ENCODE measurements at places on chromosomes 1 and 21.
A peak's percentile ranks its signal among the peaks of the same experiment; 100 is the strongest.

DNA sequence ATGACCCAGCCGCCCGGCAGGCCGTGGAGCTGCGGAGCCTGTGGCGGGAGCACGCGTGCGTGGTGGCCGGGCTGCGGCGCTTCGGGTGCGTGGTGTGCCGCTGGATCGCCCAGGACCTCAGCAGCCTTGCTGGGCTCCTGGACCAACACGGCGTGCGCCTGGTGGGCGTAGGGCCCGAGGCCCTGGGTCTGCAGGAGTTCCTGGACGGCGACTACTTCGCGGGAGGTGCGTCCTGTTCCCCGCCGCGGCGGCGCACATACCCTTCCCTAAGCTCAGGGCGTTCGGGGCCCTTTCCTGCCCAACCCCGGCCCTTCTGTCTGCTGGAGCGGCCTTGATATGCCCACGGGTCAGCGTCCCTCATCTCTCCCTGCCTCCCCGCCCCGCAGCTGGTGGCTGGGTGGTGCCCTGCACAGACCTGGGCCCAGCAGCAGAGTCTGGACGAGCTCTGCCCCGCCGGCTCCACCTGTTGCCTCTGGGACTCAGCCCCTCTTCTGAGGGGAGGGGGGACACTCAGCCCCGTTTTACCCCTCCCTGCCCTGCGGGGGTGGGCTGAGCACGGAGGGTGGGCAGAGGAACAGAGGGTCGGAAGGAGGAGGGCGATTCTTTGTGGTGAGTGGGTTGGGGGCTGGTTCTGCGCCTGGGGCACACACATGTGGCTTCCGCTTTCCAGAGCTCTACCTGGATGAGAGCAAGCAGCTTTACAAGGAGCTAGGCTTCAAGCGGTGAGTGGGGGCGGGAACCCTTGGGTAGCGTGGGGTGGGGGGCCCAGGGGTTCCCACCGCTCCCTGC is 688 bp downstream of the PRXL2B start:
- no peak for DNase-seq

- DNase-seq = no peak
These were observed 81.2 kb upstream of the KCND3 start for GRCh38 chr1:112070677-112071076.

DNA sequence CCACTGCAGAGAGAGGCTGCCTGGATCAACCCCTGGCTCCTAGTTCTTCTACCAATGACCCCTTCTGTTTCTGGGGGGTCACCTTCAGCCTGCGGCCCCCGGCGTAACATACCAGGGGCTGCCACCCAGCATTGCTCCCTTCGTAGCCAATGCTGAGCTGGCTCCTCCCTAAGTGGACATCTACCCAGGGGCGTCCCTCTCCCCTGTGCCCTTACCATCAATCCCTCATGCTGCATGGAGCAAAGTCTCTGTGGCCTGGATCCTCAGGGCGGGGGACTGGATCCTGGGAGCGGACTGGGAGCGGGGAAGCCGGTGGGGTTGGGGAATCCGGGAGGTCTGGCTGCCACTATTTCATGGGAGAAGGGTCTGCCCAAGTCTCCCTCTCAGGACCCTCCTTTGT is 28.6 kb downstream of the TRIM67 start:
- no peak for DNase-seq

DNA sequence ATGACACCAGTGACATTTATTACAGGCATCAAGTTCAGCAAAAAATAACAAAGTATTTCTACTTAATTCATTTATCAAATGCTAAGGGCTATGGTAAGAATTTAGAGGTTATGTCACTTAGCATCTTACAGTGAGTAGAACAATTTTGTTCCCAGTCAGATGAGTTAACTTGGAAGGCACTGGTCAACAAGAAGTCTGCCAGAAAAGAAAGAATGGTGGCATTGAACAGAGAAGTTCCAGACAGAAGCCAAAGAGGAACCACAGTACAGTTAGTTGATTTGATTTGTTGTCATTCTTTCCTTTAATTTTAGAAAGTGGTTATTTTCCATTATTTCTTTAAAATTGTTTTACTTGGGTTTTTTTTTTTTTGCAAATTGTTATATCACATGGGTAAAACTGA is 232.2 kb upstream of the PKN2 start:
- no peak for DNase-seq

DNA sequence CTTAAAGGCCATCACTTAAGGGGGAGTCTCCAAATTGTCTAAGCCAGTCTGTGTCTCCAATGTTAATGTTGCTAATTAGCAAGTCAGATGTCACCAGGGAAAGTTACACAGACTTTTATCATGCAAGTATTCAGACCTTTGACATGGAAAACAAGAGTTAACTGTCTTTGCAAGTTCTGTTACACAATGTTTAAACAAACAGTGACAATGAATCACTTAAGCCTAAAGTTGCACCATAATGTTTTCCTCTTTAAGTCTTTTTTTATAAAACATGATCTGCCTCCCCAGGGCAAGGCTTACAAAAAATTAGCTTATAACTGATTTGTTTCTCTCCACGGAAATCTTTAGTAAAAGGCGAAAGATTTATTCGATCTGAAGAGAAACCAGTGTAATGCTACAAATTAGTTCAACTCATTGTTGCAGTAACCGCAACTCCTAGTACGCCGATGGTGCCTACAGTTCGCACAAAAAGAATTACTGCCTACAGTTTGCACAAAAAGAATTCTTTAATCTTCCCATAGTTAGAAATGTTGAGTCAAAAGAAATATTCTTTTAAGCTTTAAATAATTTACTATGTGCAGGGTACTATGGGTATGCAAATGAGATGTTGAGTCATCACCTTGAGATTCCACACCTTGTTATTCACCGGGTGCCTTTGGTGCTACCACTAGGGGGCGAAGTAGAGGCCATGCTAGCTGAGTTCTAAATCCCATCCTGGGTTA is 45.3 kb downstream of the HHAT start:
- peak; percentile 94 for DNase-seq

- no peak for DNase-seq
These were observed 120.7 kb downstream of the NGF start for GRCh38 chr1:115217150-115218033.

DNA sequence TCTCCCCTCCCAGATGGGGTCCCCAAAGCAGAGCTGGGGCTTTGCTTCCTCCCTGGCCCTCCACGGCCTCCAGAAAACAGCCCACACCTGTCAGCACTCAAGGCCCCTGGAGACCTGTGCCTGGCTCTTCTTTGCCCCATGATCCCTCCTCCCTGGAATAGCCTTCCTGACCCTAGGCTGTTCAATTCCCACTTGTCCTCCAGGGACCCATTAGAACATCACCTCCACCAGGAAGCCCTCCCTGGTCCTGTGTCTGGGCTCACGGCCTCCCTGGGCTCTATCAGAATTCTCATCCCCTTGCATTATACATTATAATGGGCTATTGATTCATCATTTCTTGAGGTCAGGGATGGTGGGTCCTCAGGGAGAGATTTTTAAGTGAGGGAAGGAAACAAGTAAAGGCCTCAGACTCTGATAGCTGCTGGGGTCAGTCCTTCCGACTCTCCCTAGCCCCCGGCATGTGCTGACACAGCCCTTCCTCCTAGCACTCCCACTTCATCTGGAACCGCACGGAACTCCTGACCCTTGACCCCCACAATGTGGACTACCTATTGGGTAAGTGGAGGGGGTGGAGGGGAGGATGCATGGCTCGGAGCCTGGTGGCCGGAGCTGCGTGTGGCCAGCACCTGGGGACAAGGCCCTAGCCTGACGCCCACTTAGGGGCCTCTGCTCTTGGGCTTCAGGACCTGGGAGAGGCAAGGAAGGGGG is 60.8 kb downstream of the ALPL start:
- DNase-seq = no peak

DNA sequence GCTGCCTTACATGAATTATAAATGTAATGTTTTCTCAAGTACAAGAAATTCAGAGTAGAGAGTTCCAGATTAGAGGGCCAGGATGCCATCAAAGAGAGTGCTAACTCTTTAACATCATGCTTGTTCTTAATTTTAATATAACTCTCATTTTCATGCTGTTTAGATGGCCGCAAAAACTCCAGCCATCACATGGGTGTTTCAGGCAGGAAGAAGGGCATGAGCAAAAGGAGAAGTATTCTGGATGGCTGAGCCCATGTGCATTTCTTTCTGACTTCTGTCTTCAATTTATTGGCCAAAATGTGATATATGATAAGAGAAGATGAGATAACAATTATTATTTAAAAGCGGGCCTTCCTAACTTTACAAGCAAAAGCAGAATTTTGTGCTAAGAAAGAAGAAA is 1328.6 kb downstream of the MRPL39 start:
- DNase-seq = no peak

DNA sequence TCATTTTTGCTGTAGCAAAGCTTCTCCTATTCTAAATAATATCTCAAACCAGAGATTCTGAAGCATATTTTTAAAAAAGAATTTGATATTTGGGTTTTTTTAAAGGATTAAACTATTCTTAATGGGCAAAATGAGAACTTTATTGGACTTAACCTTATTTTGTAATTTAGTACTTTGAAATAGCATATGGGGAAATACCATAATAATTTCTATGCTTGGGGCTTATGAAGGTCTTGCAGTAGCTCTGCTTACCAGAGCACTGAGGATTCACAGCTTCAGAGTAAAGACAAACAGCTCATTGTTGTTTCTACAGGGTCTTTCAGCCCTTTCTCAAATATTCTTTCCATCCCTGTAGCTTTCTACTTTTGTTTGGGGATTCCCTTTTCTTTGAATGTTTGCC is 111.2 kb upstream of the ZNF648 start:
- no peak for DNase-seq

Data from NCI-H526 treated with DMSO at 0.1 percent for 48 hours (cell line).